Fibroblast of the aortic adventitia (primary cell): ENCODE measurements at places on chromosomes 6 and 20. TPM values are rescaled to one million over a fixed set of nuclear protein-coding genes. Genes with fewer than 3 reads are reported as not detected.

The SLC4A11 gene
- 0.49 and 0.63 TPM in 2 replicates for total RNA-seq

The RAD21L1 gene
- total RNA-seq: not detected in 2 replicates

The MCHR2 gene
- not detected in 2 replicates for total RNA-seq

The UNC5CL gene
- 0.74 TPM in 1 of 2 replicates, not detected in the other for total RNA-seq

The UBD gene
- not detected in 2 replicates for total RNA-seq

The PARD6B gene
- total RNA-seq: 1.4 and 1.5 TPM in 2 replicates

The PI16 gene
- 1.5 and 6.3 TPM in 2 replicates for total RNA-seq

The ZHX3 gene
- 22.1 and 47.2 TPM in 2 replicates for total RNA-seq

The HFE gene
- total RNA-seq: 7.4 and 9.0 TPM in 2 replicates

The HLA-DPA1 gene
- total RNA-seq: 0.18 and 1.8 TPM in 2 replicates

The MAP7 gene
- 0.36 and 0.49 TPM in 2 replicates for total RNA-seq

The CDH4 gene
- 0.18 and 0.25 TPM in 2 replicates for total RNA-seq

The VEGFA gene
- 98.9 and 163 TPM in 2 replicates for total RNA-seq

The IRF4 gene
- 2.3 TPM in 1 of 2 replicates, not detected in the other for total RNA-seq

The SPTLC3 gene
- total RNA-seq: 6.8 and 30.6 TPM in 2 replicates

The ACTL10 gene
- total RNA-seq: 2.2 and 2.5 TPM in 2 replicates

The GRIK2 gene
- 8.3 and 8.9 TPM in 2 replicates for total RNA-seq

The CAP2 gene
- 6.5 and 8.7 TPM in 2 replicates for total RNA-seq

The BPIFB1 gene
- total RNA-seq: not detected in 2 replicates

The NFS1 gene
- 5.3 and 19.9 TPM in 2 replicates for total RNA-seq

The LHFPL5 gene
- total RNA-seq: not detected in 2 replicates

The CYP24A1 gene
- 0.98 TPM in 1 of 2 replicates, not detected in the other for total RNA-seq

The FOXS1 gene
- total RNA-seq: 2.3 TPM in 1 of 2 replicates, not detected in the other

The ZNF311 gene
- 1.3 and 2.5 TPM in 2 replicates for total RNA-seq

The RARS2 gene
- 41.7 and 55.0 TPM in 2 replicates for total RNA-seq

The ETV7 gene
- 0.09 TPM in 1 of 2 replicates, not detected in the other for total RNA-seq

The SLC13A3 gene
- 3.0 and 4.2 TPM in 2 replicates for total RNA-seq

The SLC17A5 gene
- total RNA-seq: 13.8 and 38.2 TPM in 2 replicates

The SNAP25 gene
- total RNA-seq: 0.65 and 3.1 TPM in 2 replicates

The HLA-DQA1 gene
- not detected in 2 replicates for total RNA-seq

The GPSM3 gene
- total RNA-seq: 0.90 TPM in 1 of 2 replicates, not detected in the other

The CALHM6 gene
- total RNA-seq: 0.18 and 1.6 TPM in 2 replicates

The AGPAT1 gene
- 19.1 and 41.1 TPM in 2 replicates for total RNA-seq

The SUPT3H gene
- 10.6 and 13.4 TPM in 2 replicates for total RNA-seq

The FOXQ1 gene
- 1.3 TPM in 1 of 2 replicates, not detected in the other for total RNA-seq

The PRPF6 gene
- total RNA-seq: 55.4 and 120 TPM in 2 replicates
